ENCODE measurements at places on chromosomes 5 and 9.

DNA sequence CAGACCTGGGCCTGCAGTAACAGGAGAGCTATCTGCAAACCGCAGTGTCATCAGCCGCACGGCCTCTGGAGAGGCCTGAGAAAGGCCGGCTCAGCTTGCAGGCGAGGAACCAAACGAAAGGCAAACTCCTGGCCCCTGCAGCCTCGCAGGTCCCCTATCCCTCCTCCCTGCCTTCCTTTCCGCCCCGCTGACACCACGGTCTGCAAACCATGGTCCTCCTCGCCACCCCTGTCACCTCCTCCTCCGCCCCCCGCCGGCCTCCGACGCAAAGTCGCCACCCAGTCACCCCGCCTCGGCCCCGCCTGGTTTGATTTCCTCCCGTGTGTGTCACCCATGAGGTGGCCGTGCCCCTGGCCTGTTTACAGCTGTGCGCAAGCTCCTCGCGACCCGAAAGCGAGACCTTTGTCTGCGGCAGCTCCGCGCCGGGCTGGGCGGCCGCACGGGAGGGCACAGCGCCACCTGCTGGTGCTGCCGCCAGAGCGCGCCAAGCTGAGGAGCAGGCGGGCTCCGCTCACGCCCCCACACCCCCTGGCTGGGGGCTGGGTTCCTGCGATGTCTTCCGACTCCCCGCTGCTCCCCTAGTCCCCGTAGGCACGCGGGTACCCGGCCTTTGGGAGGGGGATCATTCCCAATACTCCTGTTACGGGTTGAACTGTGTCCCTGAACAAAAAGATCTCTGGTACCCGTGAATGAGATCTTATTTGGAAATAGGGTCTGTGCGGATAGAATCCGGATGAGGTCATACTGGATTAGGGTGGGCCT is 19.4 kb downstream of the GBGT1 start:
- peak; percentile 88 for DNase-seq

DNA sequence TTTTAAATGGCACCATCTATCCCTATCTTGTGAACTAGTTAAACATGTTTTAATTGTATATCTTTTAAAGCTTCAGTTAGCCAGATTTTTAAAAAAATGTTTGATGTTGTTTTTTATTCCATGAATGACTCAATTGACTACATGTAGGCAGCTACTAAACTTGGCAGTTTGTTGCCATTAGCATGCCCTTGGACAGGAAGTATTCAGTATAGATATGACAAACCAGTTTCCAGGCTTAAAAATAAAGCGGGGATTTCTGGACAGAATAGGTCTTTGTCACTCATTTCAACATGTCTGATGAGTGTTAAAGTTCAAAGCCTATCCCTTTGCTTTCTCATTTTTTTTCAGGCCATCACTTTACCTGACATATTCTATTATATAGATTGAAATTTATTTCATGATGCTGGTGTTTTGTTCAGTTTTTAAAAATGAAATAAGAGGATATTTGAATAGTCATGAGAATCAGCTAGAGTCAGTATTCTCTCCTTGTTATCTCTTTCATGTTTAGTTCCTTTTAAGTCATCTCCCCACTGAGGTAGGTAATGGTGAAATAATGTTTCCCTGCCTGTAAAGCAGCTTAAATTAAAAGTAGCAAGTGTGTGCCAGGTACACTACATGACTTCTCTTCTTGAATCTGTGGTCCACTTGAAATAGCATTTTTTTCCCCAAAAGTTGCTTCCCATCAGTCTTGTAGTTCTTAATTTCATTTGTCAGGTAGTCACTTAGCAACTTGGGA is 11.9 kb downstream of the TNFAIP8 start:
- no peak for DNase-seq

- DNase-seq, result no peak
Measured at GRCh38 chr5:137589185-137589584, 90.1 kb upstream of the SPOCK1 start.

GRCh38 chr5:170327168-170327567 is 29.6 kb upstream of the LCP2 start:
- no peak for DNase-seq

- DNase-seq, result no peak
Measured at GRCh38 chr5:148875205-148875875, 48.9 kb downstream of the ADRB2 start.

DNA sequence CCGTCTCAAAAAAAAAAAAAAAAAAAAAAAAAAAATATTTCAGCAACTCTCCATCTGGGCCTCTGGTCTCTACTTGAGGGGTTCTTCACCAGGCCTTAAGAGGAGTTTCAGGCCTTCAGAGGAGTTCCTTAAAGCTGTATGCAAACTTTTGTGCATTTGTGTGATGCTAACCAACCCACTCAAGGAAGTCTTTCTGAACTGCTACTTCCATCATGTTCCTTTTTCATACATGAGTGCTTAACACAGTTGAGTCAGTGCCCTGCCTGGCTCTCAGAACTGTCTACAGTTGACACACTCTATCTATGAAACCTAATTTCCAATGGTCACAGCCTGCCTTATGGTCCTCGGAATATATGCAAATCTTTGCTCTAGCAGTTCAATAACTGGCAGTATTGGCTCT is 146.5 kb downstream of the MEF2C start:
- no peak for DNase-seq

DNA sequence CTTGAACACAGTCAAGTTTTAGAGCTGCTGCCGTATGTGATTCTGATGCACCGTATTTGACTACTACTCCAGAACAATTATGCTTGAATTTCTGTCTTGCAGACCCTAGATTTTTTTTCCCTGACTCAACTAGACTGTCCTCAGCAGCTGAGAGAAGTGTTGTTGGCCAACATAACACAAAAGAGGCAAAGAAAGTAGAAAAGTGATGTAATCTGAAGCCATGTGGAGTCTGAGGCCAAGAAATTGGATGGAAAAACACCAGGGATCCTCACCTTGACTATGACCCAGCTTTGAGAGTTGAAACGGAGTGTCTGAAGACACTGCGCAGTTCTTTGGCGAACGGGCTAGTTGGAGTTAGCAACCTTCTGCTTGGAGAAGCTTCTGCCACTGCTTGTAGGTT is 36.3 kb upstream of the FGF1 start:
- DNase-seq, result no peak

GRCh38 chr5:128596071-128596470 is 58.0 kb upstream of the FBN2 start:
- peak; percentile 4 for DNase-seq

GRCh38 chr5:17132444-17133083 is 84.9 kb upstream of the BASP1 start:
- DNase-seq, result peak; percentile 59

DNA sequence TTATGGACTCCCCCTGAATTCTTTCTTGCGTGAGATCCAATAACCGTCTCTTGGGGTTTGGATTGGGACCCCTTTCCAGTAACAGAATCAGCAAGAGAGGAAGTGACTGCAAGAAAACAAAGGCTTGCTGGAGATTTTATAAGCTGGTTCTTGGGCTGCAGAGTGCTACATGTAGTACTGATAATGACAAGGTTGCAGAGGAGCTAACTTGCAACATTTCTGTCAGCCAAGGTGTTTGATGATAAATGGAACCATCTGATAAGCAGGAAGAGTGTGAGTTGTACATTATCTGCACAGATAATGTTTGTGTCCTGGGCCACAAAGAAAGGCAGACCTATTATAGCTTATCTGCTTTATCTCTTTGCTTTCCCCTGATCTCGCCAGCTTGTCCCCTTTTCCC is 37.1 kb downstream of the DNAJB5 start:
- no peak for DNase-seq

DNA sequence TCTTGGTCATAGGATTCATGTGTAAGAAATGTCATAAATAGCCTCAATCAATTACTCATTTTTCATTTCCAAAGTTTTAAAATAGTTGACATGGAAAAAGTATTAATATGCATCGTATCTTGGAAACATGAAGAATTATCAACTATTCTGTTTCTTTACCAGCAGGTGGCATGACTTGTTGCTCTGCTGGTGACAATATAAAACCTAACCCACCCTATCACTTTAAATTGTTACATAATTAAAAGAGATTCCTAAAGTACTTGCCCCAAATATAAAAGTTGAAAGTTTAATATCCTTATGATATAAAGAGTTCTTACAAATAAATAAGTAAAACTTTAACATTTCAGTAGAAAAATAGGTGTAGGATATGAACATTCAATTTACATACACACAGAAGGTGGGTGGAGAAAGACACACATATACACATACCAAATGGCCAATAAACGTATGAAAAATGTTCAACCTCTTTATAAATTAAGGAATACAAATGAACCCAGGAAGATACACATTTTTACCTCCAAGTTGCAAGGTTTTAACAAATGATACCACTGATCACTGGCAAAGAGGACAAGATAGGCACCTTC is 30.6 kb downstream of the MAP1B start:
- no peak for DNase-seq

- DNase-seq, result no peak
Measured at GRCh38 chr5:11557063-11557462, 347.2 kb downstream of the CTNND2 start.

- no peak for DNase-seq
Measured at GRCh38 chr5:5419291-5420210, 2.9 kb upstream of the ICE1 start.

DNA sequence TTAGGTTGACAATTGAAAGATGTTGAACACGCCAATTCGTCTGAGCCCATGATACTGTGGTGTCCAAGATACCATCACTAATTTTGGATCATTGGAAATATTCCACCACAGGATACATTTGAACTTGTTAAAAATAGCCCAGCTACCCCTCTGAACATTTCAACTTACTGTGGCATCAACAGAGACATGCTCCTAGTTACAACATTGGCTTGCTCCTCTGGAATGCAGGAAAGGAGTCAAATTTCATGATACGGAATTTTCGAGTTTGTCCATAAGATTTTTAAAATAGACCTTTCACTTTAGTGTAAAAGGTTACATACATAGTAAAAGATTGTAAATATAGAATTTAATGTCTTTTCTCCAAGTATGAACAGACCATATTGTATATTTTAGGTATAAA is 12.8 kb downstream of the SEMA5A start:
- DNase-seq, result no peak

GRCh38 chr5:62465985-62466925 is 53.7 kb downstream of the IPO11 start:
- DNase-seq, result no peak

- DNase-seq, result peak; percentile 6
Measured at GRCh38 chr9:21154018-21154608, 12.3 kb downstream of the IFNA21 start.

GRCh38 chr9:36163786-36164170 is 5.4 kb upstream of the CCIN start:
- no peak for DNase-seq

GRCh38 chr5:149432376-149432775 is 53.3 kb upstream of the IL17B start:
- DNase-seq, result no peak
